ENCODE measurements at places on chromosomes 7 and 10.

GRCh38 chr7:46532571-46532970 lies 611.5 kb upstream of the IGFBP3 start:
- no peak for DNase-seq

DNA sequence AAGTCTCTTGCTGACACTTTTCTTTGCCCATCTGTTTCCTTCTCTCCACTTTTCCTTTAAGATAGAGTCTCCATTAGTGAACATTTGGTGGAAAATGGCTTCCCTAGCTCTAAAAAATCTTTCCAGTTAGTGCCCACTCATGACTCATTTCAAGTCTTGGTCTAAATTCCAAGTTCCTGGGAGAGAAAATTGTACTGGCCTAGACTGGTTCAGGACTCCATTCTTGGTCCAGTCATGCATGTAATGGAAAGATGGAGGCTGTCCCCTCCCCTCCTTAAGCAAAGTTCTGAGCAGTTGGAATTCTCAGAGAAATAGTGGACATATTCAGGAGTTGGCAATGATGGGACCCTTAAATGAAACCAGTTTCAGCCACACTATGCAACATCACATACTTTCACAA lies 3.8 kb upstream of the ALDH18A1 start:
- no peak for DNase-seq

GRCh38 chr10:129764901-129765663 lies 199.0 kb downstream of the EBF3 start:
- no peak for DNase-seq

DNA sequence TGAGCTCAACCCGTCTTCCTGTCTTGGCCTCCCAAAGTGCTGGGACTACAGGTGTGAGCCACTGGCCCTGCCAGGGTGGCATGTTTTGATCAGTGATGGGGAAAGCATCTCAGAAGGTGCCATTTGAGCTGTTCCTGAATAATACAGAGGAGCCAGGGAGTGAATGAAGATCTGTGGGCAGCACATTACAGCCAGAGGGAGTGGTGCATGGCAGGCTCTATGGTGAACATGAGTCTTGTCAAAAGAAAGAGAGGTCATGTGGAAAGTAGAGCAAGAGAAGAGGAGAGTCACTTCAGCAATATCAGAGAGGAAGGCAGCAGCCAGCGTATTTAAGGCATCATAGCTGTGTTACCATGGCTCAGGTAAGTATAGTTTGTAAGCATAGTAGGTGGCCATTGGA lies 275.7 kb upstream of the LRGUK start:
- DNase-seq, result no peak

DNA sequence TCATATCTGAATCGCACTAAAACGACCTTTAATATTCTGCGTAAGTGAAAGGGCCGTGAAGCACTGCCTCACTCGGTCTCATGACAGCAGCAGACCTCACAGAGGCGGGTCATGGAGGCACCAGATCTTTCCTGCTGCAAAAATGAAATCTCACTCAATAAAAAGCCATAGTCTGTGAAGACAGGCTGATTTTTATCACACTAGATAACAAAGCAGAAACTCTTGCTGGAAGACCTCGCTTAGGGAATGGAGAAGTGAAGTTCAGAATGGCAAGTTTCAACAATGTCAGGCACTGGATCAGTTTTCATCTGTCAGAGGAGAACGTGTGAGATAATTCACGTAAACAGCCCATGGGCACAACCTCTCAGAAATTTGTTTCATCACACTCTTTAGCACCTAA lies 8.0 kb downstream of the SEPHS1 start:
- DNase-seq, result no peak

DNA sequence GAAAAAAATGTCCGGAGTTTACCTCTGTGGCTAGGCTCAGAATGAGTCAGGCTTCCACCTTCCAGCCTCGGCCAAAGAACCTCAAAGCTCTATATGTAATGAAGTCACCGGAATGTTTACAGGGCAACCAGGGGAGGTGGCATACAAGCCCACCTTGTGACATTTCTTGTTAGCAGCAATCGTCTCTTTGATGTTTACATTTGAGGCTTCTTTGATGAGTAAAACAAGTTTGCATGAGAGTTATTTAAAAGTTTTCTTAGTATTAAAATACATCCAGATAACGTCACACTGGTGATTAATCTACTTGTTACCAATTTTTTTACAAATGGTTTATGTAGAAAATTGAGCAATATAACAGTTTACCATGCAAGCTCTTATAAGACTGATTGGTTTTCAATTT lies 133.1 kb upstream of the ADAM12 start:
- no peak for DNase-seq

DNA sequence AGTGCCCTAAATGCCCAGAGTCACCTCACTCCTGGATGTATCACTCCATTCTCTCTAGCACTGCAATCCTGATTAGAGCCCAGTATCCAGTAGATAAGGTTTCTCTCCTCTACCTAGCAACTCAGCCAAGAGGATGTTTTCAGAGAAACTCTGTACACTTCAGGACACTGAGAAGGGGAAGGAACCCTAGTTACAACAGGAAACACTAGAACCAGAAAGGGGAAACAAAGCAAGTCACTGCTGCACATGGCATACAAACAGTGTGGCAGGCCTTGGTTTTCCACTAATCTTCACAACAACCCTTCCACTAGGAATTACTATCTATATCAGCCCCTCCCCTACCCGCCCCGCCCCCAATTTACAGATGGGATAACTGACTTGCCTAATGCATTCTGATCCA lies 1.6 kb downstream of the FAM204A start:
- DNase-seq, result no peak

GRCh38 chr10:11715815-11716494 lies 26.2 kb upstream of the ECHDC3 start:
- peak; percentile 46 for DNase-seq

DNA sequence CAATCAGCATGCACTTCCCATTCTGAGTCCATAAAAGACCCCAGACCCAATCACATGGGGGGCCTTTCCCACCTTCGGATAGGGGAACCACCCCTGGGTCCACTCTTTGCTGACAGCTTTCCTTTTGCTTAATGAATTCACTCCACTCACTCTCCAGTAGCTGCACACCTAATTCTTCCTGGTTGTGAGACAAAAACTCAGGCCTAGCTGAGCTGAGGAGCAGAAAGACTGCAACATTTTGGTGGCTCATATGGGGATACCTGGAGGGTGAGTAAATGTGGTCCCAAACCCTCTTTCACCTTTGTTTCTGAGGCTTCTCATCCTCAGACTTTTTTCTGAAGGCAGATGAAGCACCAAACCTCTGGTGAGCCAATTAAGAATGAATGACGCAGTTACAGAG lies 138.1 kb downstream of the WDR11 start:
- no peak for DNase-seq

DNA sequence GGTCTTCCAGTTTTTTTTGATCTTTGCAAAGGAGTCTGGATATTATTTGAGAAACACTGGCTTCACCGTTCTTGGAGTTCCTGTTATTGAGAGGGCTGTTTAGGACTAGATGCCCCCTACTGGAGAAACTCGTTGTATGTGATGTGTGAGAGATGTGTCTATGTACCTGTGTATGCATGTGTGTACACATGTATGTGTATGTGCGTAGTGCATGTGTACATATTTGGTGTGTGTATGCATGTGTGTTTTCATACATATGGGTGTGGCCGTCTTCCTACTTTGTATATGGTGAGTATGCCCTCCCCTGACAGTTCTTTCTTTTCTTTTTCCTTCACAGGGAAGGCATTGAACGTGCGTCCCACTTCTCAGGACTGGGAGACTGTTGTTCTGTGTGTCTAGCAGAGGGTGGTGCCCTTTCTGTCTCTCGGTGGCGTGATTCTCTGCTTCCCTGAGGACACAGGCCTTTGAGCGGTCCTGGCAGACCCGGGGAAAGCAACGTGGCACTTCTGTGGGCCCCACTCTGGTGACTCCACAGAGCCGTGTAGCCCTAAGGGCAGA lies 3.0 kb upstream of the CALHM3 start:
- DNase-seq, result peak; percentile 70

GRCh38 chr10:77836299-77836820 lies 90.2 kb downstream of the DLG5 start:
- DNase-seq, result no peak

GRCh38 chr10:28263136-28263857 lies 39.6 kb downstream of the MPP7 start:
- no peak for DNase-seq

GRCh38 chr7:131546583-131547141 lies 9.8 kb downstream of the PODXL start:
- DNase-seq, result no peak

DNA sequence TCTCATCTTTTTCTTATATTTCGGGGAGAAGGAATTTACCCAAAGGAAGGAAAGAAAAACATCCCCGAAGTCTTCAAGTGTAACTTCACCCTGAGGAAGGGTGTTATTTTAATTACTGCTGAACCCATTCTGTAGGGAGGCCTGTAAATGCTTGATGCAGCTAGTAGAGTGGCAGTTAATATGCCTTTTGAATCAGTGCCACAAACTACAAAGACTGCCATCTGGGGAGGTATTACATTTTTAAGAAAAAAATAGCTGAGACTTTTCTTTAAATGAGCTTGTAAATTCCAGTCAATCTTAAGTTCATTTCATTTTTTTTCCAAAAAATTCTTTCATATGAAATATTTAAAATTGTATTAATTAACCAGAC lies 233.1 kb upstream of the FERD3L start:
- DNase-seq, result peak; percentile 59

GRCh38 chr10:131781076-131781475 lies 119.7 kb upstream of the PPP2R2D start:
- DNase-seq, result no peak

DNA sequence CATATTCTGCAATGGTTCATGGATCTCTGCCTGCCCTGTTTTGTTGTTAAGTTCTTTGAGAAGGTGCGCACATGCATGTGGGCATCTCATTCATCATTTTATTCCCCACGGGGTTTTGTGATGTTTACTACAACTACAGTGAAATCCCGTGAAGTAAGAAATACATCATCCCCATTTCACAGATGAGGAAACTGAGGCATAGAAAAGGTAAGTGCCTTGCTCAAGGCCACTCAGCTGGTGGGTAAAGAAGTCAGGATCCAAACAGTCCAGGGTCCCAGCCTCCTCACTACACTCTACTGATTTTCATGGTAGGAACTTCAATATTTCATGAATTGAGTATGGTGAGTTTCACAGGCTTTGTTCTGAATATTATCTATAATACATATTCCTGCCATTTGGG lies 72.6 kb downstream of the CYP26A1 start:
- no peak for DNase-seq

- no peak for DNase-seq
Measured at GRCh38 chr7:2258661-2259365, 16.8 kb downstream of the NUDT1 start.

DNA sequence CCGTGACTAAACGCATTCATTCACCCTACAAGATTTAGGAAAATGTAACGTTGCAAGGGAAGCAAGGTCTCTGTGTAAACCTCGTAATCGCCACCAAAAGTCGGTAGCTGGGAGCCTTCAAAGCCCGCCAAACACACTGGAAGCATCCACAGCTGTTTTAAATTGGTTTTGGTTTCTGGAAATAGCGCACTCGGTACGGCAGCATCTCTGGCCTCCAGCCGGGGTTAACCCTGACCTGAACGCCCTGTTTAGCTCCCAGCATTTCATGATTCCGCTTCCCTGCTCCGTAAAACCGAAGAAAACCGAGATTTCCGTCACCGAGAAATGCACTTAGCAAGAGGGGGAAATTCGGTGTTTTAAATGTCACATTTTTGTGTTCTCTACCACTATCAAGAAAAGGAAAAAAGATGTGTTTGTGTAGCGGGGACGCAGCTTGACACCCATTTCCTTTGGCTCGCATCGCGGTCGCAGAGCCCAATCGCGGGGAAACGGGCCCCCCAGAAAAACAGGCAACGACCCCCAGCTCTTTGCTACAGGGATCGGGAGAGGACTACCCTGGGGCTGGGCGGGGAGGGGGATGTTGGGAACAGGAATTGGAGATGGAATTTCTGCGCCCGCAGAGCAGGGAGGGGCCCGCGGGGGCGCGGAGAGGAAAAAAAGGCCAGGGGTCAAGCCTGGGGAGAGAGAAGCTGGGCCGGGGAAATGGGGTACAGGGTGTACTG lies 646 bp downstream of the SGCE start:
- DNase-seq, result peak; percentile 39

GRCh38 chr7:50276483-50276882 lies 28.0 kb upstream of the IKZF1 start:
- no peak for DNase-seq

DNA sequence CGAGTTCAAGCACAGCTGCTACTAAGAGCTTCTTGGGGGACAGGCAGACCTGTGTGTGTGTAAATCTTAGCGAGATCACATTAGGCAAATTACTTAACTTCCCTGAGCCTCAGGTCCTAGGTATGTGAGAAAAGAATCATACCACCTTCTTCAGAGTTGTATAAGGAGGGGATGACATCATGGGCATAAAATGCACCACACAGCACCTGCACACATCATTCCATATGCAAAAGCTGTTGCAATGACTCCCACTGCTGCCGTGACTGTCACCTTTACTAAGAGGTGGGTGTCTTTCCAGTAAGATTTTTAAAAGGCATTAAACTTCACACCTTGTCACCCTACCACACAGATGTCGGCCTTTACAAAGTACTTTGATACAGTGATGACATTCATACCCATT lies 146.0 kb downstream of the FANK1 start:
- DNase-seq, result no peak

- DNase-seq, result no peak
Measured at GRCh38 chr7:153473185-153473584, 579.0 kb upstream of the DPP6 start.

GRCh38 chr10:86251426-86251825 lies 115.2 kb downstream of the GRID1 start:
- no peak for DNase-seq

DNA sequence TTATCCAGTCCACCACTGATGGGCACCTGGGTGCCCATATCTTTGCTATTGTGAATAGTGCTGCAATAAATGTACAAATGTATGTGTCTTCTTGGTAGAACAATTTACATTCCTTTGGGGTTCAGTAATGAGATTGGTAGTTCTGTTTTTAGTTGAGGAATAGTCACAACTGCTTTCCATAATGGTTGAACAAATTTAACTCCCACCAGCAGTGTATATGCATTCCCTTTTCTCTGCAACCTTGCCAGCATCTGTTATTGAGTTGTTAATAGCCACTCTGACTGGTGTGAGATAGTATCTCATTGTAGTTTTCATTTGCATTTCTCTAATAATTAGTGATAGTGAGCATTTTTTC lies 27.8 kb downstream of the COA1 start:
- no peak for DNase-seq

DNA sequence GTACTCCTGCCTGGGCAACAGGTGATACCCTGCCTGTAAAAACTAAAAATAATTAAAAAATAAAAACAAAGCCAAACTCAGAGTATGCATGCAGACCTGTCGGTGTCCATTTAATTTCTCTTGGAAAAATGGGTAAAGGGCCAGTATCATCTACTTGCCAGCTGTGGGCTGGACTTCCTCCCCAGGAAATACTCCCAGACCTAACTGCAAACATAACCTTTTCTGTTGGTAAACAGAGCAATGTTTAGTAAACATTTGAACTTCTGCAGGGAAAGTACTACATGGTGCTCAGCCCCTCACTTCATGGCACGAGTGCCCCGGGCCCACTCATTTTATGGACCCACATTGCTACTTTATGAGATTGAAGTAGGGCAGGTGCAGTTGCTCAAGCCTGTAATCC lies 10.2 kb upstream of the TMEM248 start:
- DNase-seq, result no peak

GRCh38 chr10:4678023-4678950 lies 147.7 kb upstream of the AKR1E2 start:
- no peak for DNase-seq

Measured in SHP77 treated with DMSO at 0.1 percent for 48 hours (cell line).